Inflammatory macrophage (primary cell): ENCODE measurements at places on chromosomes 2 and 18.
A peak's percentile ranks its signal among the peaks of the same experiment; 100 is the strongest.

DNA sequence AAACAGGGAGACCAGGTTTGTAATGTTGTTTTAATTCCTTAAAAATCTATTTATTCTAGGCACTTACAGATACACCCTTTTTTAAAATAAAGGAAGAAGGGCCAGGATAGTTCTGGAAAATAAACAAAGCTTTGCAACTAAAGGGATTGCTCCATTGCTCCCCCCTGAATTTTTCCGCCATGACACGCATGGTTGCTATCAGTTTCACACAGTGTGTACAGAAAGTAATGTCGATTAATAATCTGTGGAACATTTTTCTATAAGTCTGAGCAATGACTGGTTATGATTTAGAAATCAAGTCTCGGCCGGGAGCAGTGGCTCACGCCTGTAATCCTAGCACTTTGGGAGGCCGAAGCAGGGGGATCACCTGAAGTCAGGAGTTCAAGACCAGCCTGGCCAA, 90.8 kb downstream of the GAREM1 start:
- no peak for DNase-seq

GRCh38 chr2:241168366-241168765, 18.1 kb downstream of the PPP1R7 start:
- DNase-seq = no peak

DNA sequence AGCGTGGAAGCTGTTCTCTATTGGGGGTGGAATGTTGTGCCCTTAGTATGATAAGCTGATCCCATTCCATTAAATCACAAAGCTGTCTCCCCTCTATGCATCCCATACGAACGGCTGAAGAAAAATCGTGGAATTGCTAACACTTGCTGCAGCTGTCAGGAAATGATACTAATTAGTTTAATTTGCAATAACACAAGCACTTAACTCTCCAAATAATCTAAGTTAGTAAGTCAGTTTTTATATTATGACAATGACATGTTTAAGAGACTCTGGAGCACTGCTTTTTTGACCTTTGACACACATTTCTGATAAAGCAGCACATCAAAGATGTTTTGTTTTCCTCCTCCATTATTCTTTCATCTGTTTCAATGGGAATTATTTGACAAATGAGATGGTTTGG, 123.7 kb upstream of the SATB2 start:
- no peak for DNase-seq

DNA sequence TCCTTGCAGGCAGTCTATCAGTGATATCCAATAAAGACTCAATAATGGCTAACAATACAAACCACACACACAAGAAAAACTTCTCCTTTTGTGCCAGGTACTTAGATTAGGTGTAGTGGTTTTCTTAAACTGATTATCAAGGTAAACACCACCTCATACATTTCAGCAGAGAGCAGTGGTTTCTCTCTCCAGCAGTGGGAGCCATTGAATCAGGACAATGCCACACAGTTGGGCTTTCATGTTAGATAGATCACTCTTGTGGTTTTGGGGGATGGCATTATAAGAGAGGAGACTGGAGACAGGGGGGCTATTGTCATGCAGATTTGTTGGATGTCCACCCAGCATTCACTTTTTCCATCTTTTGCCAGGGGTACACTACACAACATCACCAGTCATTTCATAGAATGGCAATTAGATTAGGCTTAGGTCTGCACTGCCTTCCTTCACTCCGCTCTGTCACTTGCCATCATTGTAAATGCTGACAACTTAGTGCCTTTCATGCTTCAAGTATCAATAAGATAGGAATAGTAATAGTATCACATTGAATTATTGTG, 13.6 kb upstream of the IRS1 start:
- DNase-seq = no peak

DNA sequence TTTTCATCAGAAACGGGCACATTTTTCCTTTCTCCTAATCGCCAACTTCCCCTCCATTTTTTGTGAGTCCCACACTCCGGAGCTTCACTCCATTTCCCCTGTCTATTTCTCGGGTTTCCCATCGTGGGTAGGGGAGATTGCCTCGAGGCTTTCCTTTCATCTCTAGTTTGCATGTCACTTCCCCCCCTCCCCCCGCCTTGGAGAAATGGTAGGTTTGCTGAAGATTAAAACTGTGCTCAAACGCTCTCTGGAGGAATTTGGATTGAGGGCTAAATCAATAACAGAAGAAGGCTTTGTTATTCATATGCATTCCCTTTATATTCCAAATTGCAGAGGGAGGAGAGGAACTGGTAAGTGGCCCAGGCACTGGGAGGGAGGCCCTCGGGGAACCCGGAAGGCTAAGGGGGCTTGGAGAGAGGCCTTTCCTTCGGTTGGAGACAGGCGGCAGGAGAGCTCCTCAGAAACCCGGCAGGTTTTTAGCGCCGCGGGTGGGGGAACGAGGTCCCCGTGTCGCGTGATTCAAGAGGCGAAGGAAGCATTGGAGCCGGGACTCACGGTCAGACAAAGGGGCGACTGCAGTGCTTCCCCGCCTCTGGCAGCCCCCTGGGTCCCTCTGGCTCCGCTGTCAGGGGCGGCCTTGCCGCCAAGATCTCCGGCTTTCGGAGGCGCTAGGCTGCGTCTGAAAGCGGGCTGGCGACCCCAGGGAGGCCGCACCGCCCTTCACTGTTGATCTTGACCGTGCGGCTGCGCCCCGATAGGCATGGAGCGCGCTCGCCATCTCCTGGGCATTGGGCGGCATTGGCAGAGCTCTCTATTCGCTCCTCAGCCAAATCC, 2.4 kb upstream of the HOXD12 start:
- DNase-seq = peak; percentile 58

GRCh38 chr18:24539866-24540617, 79.6 kb downstream of the HRH4 start:
- DNase-seq = no peak

GRCh38 chr2:96953611-96953978, 32.8 kb downstream of the FAM178B start:
- DNase-seq = no peak

DNA sequence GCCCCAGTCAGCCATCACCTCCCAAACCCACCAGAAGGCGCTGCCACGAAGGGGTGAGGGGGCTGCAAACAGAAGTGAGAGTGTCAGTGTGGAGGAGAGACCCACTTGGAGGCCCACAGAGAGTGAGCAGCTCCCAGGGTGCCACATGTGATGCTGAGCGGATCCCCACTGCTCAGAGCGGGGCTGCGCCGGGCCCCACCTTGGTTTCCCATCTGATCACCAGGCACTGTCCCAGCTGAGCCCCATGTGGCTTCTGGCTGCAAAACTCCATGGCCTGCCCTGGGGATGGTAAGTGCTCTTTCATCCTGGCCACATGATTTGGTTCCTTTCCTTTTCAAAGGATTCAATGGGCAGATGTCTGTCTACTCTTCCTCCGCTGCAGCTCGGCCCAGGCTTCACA, 23.8 kb downstream of the SNORC start:
- DNase-seq = no peak

GRCh38 chr18:48061781-48062570, 131.5 kb upstream of the SMAD2 start:
- no peak for DNase-seq

DNA sequence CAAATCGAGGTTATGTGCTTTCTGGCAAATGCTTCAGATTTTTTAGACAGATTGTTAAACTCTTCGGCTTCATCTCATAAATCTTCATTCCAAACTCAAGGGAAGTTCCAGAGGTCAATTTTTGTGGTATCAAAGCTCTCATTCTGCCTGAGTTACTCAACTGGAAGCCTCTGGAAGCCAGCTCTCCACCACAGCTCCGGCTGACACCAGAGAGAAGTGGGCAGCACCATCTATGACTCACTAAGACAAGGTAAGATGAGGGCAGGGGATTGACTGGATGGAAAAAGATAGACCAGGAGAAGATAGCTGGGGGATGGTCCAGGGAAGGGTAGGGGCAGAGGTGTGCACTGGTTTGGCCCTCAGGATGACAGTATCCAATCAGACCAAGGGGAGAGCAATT, 137.3 kb upstream of the HNRNPA3 start:
- no peak for DNase-seq

- DNase-seq = no peak
Measured at GRCh38 chr2:149399934-149400615, 69.7 kb downstream of the LYPD6 start.

GRCh38 chr18:29096079-29096770, 919.3 kb upstream of the CDH2 start:
- peak; percentile 71 for DNase-seq

- DNase-seq = peak; percentile 93
Measured at GRCh38 chr2:158781353-158781961, 13.7 kb upstream of the DAPL1 start.

GRCh38 chr2:85506768-85507181, 32.2 kb upstream of the MAT2A start:
- no peak for DNase-seq

GRCh38 chr2:54701029-54701428, 22.4 kb upstream of the EML6 start:
- no peak for DNase-seq

DNA sequence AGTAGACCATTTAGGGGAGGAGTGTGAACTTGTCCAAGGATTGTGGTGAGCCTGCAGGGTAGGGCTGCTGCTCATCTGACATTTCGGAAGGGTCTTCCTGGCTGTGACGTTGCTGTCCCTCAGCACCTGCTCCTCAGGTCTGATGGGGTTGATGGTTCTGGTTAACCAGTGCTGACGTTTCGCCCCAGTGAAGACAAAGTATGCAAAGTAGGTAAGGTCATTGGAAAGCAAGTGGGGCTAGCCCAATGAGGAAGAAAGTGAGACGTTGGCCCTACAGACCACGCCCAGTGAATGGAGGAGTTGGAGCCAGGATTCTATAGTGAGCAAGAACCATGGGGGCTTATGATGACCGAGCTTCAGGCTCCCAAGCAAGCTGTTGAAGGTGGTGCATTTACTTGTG, 33.4 kb upstream of the ZNF396 start:
- DNase-seq = no peak

- DNase-seq = no peak
Measured at GRCh38 chr2:2590841-2591541, 259.9 kb upstream of the MYT1L start.

DNA sequence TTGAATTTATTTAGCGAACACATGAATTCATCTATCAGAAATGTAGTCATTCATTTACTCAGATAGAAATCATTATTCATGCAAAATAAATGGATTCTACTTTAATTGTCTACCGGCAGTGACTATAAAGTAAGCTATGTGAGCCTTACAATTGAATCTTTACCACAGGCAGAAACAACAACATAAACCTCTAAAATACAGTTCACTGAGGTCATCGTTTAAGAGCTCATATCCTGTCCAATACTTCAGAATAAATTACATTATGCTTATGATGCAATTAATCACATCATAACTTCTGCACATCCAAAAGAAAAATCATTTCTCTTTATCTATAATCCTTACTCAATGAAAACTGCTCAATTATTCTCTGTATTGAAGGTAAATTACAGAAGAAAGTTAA, 244.7 kb downstream of the HNMT start:
- DNase-seq = no peak
